ENCODE measurements at places on chromosomes 11 and 22.

DNA sequence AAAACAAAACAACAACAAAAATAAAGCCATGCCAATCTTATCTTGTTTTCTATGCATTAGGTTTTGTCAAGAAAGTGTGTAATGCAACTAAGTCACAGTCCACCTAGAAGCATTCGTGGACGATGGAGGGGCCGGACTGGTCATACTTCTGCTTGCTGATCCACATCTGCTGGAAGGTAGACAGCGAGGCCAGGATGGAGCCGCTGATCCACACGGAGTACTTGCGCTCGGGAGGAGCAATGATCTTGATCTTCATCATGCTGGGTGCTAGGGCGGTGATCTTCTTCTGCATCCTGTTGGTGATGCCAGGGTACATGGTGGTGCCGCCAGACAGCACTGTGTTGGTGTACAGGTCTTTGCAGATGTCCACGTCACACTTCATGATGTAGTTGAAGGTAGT lies 18.3 kb upstream of the EP300 start:
- DNase-seq = no peak

- no peak for DNase-seq
These were observed 352.2 kb downstream of the METTL15 start for GRCh38 chr11:28460348-28460747.

DNA sequence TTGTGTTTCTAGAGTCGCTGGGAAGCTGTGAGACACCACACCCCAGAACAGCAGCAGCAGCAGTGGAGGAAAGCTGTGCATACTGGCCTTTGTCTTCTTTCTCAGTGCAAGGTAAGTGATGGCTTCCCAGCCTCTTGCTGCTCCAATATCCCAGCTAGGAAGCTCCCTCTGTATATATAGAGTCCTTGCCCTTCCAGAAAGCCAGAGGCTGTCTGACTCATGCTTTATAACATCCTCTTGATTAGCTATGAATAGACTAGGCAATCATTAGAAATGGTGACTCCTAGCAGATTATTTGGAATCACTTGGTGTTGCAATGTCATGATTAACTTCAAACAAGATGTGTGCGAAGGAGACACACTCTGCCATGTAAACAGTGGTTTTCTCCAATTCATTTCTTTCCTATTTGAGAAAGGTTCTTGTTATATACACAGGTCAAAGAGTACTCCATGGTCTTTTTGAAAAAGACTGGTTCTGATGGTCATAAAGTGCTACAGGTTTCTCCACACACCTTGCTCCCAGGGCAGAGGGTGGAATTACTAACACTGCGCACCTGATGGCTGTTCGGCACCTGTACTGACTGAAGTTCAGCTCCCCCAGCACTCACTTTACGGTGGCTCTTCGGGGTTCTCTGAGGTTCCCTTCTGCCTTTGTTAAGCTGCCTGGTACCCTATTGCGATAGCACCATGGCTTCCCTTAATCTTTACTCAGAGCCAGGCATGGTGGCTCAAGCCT lies at the start of gene MMP1:
Gene MMP1, minus strand, starts transcription at position 149 of the 735 bp plus-strand sequence. Its CDS starts 68 bp downstream, at position 81.
- no peak for DNase-seq

DNA sequence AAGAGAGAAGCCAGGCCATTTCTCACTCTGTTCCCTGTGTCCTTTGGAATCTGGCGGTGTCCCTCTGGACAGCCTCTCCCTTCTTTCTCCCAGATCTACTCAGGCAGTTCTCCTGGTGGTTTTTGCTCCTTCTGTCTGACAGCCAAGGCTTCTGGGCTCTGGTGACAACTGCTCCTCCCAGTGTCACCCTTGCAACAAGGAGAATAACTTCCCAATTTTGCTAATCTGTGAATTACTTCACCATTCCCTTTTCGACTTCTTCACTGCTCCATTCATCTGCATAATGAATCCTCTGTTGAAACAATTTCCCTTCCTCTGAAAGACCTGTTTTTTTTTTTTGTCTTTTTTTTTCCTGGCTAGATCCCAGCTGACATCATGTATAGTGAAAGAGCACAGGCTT lies 56.3 kb upstream of the PDE3B start:
- DNase-seq = no peak

- no peak for DNase-seq
These were observed 89.5 kb downstream of the WNT7B start for GRCh38 chr22:45887202-45888131.

GRCh38 chr11:6205366-6205765 lies at the start of gene C11orf42:
TSS of gene C11orf42 (plus strand) at chr11:6205557. CDS start at chr11:6205616, 59 bp downstream.
- no peak for DNase-seq

DNA sequence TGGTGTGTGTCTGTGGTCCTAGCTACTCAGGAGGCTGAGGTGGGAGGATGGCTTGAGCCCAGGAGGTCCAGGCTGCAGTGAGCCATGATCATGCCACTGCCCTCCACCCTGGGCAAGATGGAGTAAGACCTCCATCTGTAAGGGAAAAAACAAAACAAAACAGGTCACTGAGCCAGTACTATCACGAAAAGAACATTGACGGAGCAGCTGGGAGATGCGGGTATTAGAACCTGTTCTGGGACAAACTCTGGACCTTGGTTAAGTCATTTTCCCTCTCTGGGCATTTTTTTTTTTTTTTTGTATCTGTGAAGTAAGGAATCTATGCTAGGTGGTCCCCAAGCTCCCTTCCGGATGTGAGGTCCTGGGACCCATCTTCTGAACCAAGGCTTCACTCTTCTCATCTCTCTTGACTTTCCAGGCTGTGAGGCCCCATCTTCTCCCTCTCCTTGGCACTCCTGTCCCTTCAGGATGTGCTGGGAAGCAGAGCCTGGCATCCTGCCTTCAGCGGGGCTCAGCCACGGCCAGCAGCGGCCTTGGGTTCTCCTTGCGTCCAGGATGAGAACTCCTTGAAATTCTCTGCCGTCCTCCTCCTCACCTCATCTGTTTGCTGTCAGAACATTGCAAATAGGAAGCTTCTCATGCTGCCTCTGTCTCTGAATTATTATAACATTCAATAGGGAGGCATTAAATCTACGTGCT lies 130.8 kb downstream of the GRIK4 start:
- no peak for DNase-seq

DNA sequence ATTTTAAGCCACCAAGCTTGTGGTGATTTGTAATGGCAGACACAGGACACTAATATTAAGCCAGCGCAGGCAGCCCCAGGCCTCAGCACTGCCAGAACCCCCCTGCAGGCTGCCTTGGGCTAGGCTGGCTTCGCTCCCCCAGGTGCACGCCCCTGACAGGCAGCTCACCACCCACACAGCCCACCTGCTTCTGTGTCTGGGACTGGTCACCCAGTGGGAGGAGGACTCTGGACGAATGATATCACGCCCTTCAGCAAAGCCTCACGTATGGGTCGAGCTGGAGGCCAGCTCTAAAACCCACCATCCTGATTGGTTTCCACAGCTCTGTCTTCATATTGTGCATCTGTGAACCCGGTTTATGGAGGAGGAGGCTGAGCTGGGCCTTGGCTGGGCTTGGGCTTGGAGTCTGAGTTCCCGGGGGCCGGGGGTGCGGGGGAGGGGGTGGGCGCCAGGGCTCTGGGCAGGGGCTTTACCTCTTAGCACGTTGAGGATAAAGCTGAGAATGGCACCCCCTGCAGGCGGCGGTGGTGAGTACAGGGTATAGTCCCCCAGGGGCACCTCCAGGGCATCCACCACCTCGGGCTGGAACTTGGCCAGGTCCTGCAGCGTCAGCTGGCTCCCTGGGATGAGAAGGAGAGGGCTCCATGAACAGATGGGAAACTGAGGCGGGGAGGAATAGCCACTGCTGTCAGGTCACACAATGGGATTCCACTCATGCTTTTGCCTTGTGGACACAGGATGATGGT lies 13.8 kb downstream of the GGT5 start:
- no peak for DNase-seq

DNA sequence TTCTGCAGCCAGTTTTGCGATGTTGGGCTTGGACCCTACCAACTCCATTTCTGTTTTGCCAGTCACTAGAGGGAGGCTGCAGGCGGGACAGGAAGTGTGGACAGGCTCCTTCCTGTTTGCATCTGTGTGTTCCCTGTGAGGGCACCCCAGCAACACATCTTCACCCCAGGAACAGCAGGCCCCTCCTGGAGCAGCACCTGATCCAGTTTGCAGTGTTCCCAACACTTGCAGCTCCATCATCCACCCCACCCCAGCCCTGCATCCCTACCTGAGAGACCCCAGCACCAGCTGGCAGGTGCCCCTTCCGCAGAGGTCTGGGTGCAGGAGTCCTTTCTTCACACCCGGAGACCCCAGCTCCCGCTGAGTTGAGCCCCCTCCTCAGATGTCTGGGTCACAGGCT lies 7.4 kb upstream of the VSIG10L2 start:
- no peak for DNase-seq

DNA sequence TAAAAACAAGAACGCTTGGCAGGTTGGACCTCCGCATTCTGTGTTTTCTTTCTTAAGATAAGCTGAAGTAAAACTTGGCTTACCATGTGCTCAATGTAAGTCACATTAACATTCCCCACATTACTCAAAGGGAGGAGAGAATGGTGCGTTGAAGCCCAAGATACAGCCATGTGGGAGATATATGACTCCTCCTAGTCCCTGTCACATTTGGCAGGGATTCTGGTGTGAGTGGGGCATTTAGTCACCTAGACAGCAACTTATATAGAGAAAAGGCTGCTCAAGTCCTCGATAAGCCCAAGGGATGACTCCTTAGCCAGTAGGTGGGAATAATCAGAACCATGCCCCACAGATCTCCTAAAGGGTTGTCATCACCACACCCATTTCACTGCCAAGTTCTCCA lies 4.6 kb downstream of the PRSS23 start:
- no peak for DNase-seq

DNA sequence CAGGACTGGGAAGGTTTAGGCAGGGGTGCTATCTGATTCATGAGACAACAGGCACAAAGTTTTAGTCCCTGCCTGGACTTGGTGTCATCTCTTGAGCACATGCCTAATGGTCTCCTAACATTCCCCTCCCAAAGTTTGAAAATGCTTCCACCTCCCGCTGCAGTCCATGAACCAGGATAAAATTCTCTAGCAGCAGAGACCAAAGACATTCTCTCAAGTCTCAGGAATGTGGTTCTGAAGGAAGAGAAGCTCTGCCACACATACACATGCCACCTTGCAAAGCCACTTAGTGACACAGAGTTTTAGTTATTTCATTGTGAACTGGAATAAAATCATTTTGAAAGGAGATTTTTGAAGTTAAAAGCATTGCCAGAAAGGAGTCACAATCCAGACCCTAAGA lies 15.5 kb downstream of the OR51B6 start:
- no peak for DNase-seq

- no peak for DNase-seq
These were observed 59.3 kb upstream of the NCAM1 start for GRCh38 chr11:112901924-112902323.

GRCh38 chr11:68293708-68294107 lies 18.7 kb upstream of the LRP5 start:
- no peak for DNase-seq

- no peak for DNase-seq
These were observed 16.1 kb upstream of the SEC14L4 start for GRCh38 chr22:30521368-30522156.

GRCh38 chr22:28884747-28885350 lies 1.5 kb downstream of the ZNRF3 start:
- DNase-seq = no peak

GRCh38 chr11:103947546-103947919 lies 88.9 kb upstream of the DDI1 start:
- no peak for DNase-seq

DNA sequence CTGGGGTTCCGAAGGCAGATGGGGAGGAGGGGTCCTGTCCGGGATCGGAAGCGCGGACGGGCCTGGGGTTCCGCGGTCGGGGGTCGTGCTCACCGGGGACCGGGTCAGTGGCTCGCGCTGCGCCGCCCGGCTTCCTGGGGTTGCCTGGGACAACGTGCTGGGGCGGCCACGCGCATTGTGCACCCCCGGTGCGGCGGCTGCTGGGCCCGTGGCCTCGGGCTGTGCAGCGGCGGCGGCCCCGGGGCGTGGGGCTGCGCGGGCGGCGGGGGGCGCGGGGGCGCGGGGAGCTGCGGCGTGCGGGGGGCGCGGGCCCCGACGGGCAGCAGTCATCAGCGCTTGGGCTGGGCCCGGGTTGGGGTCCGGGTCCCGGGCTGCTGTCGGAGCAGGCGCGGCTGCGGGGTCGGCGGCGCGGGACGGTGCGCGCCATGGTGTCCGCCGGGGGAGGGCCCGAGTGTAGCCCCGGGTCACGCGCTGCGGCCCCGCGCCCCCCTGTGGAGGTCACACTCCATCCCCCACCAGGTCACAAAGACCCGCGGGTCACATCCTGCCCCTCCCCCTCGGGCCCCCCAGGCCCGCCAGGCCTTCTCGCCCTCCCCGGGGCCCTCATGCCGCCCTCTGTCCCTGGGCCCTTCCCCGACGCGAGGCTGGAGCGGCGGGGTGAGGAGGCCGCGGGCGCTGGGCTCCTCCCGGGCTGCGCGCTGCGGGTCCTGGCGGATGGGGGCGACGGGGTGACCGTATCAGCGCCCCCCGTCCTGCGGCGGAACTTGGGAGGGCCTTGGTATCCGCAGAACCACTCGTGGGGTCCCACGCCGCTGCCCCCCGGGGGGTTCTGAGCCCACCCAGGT lies at the start of gene TTLL8:
Gene TTLL8, minus strand, starts transcription at position 238 of the 845 bp plus-strand sequence.
- no peak for DNase-seq

DNA sequence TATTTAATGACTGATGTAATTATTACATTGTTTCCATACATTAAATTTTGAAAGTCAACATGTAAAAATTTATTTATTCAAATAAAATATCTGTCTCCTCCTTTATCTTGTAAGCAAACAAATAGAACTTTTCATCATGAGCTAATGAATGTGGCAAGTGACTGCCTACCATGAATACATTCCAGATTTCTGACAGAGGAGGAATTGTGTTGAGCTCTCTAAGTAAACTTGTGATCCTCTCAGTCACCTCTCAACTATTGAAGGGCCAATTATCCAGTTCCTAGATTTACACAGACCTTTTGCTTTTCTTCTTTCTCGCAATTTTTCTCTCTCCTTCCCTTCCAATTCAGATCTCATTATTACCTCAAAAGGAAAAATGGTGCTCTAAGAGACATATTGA lies 21.5 kb downstream of the PRRG4 start:
- no peak for DNase-seq

All from cortex of kidney (tissue), 1 donor.